Suppressor macrophage (primary cell): ENCODE measurements at places on chromosomes 16 and 17.

DNA sequence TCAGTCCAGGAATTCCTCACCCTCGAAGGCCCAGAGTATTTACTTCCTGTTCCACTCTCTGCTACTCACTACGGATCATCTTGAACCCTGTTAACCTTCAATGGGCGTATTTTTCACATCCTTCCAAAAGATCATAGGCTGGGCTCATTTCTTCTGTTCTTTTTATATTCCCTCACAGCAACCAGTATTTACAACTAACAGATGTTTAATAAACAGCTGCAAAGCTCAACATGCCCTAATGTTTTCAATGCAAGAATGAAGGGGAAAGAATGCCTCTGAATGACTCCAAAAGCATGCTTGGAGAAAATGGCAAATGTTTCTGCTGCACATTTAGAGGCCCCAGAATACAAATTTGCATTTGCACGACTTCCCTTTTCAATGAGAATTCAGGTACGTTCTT, 174.9 kb downstream of the ZFHX3 start:
- no peak for DNase-seq

GRCh38 chr16:75497558-75497957, 2.3 kb upstream of the CHST6 start:
- DNase-seq, result no peak

GRCh38 chr16:71345031-71345430, 13.5 kb upstream of the CALB2 start:
- no peak for DNase-seq

DNA sequence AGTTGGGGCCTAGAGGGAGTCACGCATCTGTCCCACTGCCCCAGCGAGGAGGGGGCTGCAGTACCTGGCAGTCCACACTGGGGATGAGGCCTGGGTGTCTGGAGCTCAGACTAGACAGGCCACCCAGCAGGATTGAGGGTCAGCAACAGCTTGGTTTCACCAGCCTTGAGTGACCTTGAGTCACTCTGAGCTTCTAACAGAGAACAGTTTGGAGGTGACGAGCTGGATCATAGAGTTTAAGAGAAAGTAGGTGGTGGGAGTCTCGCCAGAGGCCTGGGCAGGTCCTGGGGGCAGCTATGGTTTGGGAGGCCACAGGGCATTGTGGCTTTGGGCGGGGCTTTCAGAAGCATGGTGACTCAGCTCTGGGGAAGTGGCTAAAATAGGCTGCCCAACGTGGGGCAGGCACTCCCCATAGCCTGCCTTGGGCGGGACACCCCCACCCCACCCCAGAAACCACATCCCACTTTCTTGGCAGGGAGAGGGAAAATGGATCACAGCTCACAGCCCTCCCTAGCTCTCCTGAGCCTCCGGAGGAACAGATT, 20.5 kb downstream of the CDC42EP4 start:
- DNase-seq, result peak; percentile 81

GRCh38 chr16:5044011-5044540, 10.3 kb upstream of the NAGPA start:
- no peak for DNase-seq

DNA sequence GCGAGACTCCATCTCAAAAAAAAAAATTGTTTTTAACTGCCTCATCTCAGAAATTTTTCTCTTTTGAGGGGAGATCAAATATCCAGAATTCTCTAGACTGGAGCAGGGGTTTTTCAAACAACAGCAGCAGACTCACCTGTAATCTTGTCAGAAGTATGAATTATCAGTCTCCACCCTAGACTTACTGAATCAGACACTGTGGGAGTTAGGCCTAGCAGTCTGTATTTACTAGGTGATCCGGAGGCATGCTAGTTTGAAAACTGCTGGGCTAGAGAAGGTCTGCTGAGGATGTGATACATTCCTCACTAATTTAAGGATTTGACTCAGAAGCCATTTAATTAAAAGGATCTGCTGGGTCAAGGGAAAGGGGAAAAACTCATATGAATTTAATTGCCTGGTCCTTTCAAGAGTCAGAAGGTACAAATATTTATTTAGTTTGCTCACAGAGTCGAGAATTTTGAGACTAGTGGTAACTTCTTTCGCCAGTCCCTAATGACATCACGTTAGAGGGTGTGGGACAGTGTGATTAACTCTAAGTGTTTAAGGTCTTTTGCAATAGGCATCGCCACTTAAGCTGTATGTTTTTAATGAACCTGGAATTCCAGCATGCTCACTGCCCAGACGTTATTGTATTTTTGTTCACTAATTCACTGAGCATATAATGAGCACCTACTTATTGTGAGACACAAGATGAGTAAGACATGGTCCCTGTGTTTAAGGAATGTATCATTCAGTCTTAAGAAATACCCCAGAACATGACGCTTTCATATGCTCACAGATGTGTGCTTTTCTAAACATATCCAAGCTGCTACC, 14.2 kb downstream of the ATP6V0A1 start:
- no peak for DNase-seq

DNA sequence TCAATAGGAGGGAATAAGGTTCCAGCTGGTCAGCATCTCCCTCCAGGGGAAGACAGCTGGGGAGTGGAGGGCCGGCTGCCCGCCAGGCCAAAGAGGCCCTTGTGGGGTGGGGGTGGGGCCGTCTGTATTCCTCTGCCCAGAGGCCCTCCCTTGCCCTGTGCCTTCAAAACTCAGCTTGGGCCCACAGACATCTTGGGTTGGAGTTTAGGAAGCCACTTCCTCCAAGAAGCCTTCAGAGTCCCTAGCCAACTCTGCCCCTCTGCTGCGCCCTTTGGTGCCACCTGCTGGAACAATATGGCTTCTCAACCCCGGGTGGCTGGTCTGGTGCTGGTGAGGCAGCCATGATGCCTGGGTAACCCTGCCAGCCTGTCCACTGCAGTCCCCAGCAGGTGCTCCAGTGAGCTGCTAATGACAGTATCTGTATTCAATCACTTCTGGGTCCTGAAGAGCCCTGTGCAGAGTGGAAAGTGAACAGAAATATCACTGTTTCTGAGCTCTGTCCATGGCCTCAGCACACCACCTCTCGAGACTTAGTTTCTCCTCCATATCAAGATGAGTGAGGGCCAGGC, 16.7 kb downstream of the HSD11B2 start:
- DNase-seq, result peak; percentile 81

DNA sequence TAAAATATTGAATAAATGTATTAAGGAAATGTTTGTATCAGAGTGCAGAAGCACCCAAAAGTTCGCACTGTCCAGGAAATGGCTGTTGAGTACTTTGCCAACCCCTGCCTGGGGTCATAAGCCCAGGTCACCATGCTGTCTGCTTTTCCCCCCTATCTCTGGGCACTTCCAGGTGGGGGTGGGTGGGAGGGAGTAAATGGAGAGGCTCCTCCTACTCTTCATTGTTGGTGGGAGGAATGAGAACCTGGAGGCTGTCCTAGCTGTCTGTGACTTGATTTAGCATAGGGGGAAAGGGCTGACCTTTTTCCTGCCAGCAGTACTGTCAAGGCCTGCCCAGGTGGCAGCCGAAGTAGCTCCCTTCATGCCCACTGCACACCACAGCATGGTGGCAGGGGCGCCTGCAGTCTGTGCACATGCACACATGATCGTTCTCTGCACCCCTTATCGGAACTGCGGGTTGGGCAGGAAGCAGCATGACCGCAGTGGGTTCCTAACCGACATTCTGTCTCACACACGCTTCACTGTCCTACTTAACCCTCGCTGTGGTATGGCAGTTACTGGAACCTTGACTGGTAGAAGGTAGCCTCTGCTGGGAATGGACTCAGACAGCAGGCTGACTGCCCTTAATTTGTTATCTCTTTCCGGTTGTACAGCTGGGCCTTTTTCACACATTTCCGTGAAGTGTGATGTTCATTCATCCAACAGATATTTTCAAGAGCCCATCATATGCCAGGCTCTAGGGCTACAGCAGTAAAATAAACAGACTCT, 41.5 kb downstream of the LDHD start:
- DNase-seq, result no peak

DNA sequence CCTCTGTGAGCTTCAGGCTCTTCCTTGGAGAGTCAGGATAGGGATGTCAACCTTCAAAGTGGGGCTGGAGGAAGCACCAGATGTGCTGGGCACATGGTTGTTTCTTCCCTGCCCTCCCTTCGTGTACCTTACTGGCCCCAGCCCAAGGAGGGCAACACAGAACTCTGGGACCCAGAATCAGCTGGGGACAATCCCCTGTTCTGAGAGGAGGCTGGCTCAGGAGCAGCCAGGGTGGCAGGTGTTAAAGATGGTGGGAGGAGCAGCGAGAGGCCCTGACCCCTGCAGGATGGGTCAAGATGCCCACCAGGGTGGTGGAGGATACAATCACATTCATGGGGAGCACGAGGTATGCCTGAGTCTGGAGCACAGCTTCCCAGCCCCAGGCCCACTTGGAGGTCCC, 300.4 kb downstream of the ABCC12 start:
- no peak for DNase-seq

DNA sequence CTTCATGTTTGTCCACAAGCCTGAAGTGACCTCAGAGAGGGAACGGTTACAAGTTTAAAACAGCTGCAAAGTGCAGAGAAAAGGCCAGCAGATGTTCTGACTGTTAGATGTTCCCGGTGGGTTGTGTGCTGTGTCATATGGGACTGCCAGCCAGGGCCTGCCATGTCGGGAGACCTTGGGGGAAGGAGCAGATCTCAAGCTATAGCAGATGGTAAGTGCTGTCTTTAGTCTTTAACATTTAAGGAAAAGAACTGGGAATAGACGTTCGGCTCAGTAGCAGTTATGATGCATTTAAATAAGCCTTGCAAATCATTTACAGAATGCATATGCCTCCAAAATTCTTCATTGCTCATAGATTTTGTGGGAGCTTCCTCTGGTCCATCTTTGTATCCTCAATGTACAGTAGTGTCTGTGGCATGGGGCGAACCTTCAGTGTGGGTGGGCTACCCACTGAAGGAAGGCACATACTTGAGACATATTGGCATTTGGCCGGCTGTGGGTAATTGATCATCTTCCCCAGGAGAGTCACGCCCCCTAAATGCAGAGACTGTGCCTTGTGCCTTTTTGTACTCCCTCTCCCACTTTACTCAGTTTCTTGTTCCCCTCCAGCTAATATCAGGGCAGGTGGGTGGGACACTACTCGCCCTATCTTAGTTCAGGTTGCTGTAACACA, 131.9 kb downstream of the NPIPB5 start:
- DNase-seq, result no peak

- DNase-seq, result peak; percentile 70
Measured at GRCh38 chr17:78759203-78759968, 22.7 kb downstream of the CYTH1 start.

DNA sequence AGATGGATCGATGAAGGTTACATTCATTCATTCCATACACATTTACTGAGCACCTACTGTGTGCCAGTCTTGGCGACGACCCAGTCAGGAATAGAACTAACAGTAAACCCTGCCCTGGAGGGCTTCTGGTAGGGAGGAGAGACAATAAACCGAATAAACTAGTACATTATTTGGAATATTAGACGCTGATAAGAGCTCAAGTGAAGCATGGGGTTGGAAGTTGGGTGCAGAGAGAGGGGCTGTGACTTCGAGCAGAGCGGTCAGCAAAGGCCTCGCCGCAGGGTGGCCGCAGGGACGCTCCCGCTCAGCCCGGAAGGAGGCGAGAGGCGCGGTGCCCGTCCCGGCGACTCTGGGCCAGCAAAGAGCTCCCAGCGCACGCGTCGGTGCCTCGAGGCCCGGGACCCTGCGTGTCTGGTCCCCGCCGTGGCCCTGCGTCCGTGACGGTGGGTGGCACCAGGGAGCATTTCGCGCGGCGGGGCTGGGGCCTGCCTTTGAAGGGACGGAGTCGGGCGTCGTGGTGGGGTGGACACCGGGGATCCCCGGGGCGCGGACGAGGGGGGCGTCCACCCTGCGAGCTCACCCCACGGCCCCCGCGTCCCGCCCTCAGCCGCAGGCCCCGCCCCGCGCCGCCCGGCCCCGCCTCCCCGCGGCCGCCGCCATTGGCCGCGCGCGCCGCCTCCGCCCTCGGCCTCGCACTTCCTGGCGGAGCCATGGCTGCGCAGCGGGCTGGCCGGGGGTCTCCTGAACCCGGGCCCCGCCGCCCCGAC, at the start of gene KLHL36:
TSS of gene KLHL36 (plus strand) at position 684 of the 767 bp plus-strand sequence. CDS start 2,357 bp downstream, outside the sequence.
- DNase-seq, result peak; percentile 69

GRCh38 chr16:83117810-83118209, 491.0 kb downstream of the CDH13 start:
- no peak for DNase-seq

GRCh38 chr17:28470914-28471366, 2.5 kb upstream of the SLC13A2 start:
- DNase-seq, result no peak

- DNase-seq, result no peak
Measured at GRCh38 chr17:79627184-79627765, 16.4 kb upstream of the RBFOX3 start.

DNA sequence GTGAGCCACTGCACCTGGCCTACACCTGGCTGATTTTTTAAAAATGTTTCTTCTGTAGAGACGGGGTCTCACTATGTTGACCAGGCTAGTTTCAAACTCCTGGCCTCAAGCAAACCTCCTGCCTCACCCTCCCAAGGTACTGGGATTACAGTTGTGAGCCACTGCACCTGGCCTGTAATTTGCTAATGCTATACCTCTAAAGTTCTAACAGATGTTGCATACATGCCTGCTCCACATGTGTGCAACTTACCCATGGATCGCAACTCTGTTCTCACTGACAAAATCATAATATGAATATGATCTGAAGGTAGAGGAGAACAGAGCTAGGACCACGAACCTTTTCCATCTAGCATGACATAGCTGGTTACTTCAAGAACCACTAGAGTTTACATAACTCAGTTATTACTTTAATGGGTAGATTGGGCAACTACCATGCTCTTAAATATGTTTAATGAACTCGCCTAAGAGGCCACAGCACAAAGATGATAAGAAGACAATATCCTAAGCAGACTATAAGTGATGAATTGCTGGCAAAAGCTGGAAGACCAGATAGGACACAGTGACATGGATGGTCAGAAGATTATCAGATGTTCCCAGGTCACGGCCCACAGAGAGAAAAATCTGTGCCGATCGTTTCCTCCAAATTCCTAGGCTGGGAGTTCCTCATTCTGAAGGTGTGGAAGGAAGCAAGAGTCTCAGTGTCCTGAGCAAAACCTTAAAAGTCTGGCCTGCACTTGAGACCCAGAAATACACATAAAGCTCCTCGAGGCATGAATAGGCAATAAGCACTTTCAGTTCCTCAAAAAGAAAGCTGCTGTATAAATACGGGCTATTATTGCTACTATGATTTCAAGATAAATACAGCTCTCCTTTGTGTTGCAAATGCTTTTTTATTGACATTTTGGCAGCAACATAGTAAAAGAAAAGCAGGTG, 53.6 kb upstream of the ICAM2 start:
- peak; percentile 58 for DNase-seq

- DNase-seq, result no peak
Measured at GRCh38 chr16:9049241-9049640, 42.2 kb upstream of the HAPSTR1 start.

GRCh38 chr17:8861495-8862181, 5.8 kb downstream of the PIK3R6 start:
- no peak for DNase-seq

GRCh38 chr17:3724378-3725077, 825 bp downstream of the HASPIN start:
- no peak for DNase-seq

- peak; percentile 70 for DNase-seq
Measured at GRCh38 chr16:23859713-23860269, 24.0 kb downstream of the PRKCB start.

GRCh38 chr17:77115510-77115909, 25.3 kb upstream of the SEC14L1 start:
- peak; percentile 60 for DNase-seq

GRCh38 chr17:30228011-30228410, 7.5 kb downstream of the SLC6A4 start:
- DNase-seq, result no peak
